ENCODE measurements at places on chromosomes 16 and 17.

DNA sequence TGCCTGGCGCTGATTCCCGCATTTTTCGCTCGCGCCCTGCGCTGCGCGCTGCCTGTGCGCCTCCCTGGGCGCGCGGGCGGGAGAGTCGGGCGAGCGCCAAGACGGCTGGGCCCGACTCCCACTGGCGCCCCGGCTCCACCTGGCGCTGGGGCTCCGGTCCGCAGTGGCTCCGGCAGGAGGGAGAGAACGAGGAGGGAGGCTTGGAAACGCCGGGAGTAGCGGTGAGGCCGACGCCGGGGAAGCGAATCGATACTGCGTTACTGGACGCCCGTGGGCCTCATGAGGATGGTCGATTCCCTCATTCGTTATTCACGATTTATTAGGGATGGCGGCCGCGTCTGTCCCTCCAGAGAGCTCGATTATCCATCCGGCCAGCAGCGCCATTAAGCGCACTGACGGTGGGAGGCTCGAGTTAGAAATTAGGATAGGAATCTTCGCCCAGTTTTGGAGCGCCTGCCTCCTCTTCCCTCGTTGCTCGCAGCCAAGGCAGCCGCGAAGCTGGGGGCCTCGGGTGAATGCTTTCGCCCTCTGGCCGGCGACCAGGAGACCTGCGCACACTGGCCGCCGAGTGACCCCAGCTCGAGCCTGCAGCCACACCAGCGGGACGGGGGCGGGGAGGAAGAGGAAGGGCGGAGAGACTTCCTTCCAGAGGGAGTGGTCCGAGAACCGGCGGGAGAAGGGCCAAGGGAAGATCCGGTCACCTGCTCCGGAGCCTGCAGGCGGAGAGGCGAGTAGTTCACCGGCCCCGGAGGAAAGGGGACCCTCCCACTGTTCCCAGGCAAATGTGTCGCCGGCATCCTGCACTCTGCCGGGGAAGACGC lies 1.3 kb upstream of the PCGF2 start:
- no peak for DNase-seq

GRCh38 chr17:40309949-40310510 lies 1.1 kb downstream of the RARA start:
- DNase-seq, result no peak

DNA sequence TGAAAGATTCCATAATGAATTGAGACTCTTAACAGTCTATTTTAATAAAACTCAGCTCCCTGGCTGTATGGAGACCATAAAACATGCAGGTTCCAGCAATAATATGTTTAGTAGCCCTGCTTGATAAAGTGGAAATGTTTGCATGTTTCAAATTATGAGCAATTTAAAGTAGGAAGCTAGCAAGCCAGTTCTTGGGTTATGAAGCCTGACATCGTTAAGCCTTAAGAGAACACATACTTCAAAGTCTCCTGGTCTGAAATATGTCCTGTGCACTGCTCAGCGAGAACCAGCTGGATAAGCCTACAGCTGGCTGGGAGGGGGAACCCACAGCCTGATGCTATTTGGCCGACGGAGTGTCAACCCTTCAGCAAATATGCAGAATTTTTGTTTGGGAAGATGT lies 140.3 kb downstream of the SALL1 start:
- no peak for DNase-seq

DNA sequence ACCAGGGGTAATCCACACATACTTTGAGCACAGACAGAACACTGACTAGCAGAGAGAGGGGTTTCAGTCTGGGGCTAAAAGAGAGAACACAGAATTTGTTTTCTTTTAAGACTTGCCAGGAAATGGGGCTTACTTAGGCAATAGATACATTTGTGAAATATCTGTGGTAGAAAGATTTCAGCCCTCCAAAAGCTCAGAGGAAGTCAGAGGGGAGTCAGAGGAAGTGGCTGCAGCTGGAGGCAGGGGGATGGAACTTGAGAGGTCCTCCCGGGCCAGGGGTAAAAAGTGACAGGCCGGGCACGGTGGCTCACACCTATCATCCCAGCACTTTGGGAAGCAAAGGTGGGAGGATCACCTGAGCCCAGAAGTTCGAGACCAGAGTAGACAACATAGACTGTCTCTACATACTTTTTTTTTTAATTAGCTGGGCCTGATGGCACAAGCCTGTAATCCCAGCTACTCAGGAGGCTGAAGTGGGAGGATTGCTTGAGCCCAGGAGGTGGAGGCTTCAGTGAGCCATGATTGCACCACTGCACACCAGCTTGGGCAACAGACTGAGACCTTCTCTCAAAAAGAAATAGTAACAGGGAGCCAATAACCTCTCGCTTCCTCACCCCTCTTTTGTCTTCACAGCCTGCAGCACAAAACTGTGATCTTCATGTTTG lies 49.9 kb downstream of the NLRC5 start:
- no peak for DNase-seq

DNA sequence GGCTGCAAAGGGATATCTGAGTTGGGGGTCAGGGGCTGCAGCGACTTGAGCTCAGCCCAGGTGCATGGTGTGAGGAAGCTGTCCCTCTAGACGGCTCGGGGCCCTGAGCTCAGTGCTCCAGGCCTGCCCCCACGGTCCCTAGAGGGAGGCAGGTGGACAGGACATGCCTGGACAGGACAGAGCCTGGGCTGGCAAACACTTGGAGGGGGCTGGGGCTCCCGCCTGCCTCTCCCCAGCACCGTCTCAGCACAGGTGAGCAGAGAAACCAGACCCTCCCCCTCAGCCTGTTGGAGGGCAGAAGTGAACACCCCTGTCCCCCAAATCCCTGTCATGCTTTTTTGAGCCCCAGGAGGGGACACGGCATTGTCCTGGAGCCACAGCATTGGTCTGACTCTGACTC lies 11.4 kb upstream of the SLC38A10 start:
- no peak for DNase-seq

DNA sequence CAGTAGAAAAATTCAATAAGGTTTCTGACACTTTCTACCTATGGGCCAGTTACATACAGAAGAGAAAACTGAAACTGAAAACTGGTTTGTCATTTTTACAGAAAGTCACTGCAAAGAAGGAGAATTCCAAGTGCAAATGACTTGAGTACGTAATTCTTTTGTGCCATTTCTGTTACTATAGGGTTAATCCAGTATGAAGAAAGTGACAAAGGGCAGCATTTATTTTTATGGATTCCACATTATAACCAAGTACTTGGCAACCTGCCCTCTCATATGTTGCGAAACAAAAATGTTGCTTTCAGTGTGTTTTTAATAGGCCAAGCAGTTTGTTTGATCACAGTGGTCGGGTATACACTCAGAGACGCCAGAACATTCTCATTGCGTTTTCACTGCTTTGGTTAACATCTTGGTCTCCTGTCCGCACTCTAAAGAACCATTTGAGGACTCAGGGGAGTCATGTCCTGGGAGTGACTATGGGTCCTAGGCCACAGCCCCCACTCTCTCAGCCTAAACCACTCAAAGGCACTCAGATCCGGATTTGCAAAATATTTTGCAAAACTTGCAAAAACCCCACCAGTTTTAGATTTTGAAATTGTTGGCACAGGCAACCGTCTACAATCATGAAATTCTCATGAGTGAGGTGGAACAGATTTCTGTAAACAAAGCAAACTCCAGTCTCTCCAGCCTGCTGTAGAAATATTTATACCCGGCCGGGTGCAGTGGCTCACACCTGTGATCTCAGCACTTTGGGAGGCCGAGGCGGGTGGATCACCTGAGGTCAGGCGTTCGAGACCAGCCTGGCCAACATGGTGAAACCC lies 15.4 kb upstream of the HELZ start:
- no peak for DNase-seq

DNA sequence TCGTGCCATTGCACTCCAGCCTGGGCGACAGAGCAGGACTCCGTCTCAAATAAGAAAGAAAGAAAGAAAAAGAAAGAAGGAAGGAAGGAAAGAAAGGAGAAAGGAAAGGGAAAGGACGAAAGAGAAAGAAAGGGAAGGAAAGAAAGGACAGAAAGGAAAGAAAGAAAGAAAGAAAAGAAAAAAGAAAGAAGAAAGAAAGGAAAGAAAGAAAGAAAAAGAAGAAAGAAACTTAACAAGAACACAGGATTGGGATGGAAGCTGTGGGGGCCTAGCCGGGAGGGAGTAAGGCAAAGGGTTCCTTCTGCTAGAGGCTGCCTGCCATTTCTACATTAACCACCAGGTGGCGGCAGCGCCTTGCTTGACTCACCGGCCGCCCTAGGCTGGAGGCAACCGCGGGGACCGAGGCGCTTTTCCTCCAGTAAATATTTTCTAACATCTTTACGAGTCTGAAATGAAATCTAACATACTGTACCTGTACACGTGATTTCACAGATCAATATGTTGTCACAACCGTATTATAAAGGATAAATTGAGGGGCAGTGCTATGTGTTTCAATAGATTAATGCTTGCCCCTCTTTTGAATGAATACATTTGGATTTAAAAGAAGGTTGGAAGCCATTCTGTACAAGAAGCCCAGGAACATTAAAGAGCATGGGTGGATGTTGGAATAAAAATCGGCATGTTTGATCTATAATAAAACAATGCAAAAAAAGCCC lies 6.1 kb downstream of the GJD3 start:
- peak; percentile 82 for DNase-seq

DNA sequence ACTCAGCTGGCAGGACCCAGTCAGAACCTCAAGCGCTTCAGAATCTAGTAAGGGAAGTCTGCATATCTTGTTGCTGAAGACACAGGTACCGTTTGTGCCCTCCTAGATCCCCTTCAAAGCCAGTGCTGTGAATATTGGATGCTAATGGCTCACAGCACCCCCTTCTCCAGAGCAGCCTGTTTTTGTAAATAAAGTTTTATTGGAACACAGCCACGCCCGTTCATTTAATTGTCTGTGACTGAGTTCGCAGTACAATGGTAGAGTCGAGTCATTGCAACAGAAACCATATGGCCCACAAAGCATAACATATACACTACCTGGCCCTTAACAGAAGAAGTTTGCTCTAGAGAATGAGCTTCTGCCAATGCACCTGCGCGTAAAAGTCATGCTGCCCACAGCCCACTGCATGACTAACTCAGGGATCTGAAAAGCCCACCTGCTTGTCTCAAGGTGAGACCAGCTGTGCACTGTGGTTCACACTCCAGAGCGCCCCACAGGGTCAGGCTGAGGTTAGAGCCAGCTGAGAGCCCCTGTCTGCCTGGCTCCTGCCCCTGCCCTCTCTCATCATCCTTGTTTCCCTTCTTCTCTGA lies 48.8 kb downstream of the AIPL1 start:
- DNase-seq, result no peak

GRCh38 chr17:37476431-37477120 lies 13.1 kb upstream of the DUSP14 start:
- DNase-seq, result no peak

GRCh38 chr17:74431568-74432423 lies at the start of gene GPRC5C:
TSS of gene GPRC5C (plus strand) at chr17:74432088. CDS start at chr17:74439777, 7,689 bp downstream.
- DNase-seq, result peak; percentile 72

DNA sequence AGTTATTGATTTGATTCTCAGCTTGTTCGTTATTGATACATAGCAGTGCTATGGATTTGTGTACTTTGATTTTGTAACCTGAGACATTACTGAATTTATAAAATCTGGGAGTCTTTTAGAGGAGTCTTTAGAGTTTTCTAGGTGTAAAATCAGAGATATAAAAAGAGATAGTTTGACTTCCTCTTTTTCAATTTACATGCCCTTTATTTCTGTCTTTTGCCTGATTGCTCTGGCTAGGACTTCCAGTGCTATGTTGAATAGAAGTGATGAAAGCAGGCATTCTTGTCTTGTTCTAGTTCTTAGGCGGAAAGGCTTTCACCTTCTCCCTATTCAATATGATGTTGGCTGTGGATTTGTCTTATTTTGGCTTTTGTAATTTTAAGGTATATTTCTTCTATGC lies 106.2 kb downstream of the PHKB start:
- no peak for DNase-seq

DNA sequence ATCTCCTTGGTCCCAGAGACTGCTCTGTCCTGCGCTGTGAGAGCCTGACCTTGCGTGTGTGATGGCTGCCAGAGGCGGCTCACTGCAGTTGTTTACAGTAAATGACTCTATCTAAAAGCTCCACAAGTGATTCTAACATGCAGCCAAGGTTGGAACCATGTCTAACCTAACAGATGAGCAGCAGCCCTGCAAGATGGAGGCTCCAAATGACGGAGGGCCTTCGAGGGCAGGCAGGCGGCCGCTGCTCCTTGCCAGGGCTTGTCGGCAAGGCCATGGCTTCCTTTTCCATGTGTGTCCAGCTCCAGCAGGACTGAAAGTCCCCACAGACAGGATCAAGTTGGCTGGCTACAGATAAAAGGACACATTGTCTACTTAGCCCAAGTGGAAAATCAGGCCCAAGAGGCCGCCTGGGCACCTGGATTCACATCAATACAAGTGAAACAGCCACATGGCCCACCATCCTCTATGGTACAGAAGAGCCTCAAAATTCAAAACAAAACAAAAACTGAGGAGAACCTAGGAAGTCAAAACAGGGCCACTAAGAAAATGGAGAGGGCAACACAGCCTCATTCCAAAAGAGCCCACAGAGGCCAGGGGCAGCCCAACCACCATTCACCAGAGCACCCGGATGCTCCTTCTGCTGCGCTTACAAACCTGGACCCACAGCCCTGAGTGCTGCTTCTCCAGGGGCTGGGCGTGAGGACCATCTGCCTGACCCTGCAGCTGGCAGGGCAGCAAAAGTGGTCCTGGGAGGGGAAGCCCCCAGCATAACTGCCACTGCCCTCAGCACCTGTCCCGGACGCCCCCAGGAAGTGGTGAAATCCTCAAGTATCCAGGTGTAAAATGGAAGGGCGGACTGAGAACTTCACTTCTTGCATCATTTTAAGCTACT lies 65.0 kb downstream of the AMFR start:
- no peak for DNase-seq

GRCh38 chr16:31177136-31177535 lies 2.8 kb upstream of the FUS start:
- no peak for DNase-seq

DNA sequence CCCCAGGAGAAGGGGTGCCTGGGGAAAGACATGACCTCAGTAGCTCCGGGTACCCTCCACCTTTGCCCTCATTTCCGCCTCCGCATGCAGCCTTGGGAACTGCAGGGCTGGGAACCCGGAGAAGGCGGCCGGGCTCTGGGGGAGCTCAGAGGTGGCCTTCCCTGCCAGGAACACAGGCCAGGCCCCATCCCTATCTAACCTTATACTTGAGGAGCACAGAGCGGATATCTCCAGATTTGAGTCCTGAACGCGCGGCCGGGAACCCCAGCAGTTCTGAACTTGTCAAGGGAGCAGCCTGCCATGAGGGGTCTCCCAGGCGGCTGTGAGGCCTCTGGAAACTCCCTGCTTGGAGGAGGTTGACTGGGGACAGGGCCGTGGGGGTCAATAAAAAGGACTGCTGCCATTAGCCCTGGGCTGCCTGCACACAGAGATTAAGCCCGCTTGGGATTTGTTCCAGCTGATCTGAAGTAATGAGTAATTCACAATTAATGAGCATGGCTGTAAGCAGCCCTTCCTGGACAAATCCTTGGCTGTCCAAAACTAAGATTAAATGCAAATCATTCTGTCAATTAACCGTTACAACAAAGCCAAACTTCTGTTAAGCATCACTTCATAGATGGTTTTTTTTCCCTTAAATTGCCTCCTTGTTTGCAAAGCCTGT lies 26.3 kb upstream of the METRNL start:
- no peak for DNase-seq

DNA sequence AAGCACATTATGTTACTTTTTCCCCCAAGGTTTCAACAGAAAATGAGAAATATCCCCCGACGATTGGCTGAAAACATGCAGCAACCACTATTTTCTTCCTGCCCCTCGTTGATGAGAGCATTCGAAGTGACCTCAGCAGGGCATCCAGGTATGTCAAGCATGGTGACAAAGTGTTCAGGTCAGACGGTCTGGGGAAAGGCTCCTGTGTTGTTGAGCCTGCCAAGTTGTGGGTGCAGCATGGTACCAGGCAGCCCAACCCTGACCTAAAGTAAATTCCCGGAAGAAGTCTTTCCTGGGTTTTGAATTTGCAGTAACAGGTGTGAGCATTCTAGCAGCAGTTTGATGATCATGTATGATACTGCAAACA lies 51.7 kb upstream of the SEC14L1 start:
- no peak for DNase-seq
